ENCODE measurements at places on chromosomes 16 and 17.

- DNase-seq, result no peak
These were observed 1.5 kb downstream of the C16orf92 start for GRCh38 chr16:30024451-30024850.

DNA sequence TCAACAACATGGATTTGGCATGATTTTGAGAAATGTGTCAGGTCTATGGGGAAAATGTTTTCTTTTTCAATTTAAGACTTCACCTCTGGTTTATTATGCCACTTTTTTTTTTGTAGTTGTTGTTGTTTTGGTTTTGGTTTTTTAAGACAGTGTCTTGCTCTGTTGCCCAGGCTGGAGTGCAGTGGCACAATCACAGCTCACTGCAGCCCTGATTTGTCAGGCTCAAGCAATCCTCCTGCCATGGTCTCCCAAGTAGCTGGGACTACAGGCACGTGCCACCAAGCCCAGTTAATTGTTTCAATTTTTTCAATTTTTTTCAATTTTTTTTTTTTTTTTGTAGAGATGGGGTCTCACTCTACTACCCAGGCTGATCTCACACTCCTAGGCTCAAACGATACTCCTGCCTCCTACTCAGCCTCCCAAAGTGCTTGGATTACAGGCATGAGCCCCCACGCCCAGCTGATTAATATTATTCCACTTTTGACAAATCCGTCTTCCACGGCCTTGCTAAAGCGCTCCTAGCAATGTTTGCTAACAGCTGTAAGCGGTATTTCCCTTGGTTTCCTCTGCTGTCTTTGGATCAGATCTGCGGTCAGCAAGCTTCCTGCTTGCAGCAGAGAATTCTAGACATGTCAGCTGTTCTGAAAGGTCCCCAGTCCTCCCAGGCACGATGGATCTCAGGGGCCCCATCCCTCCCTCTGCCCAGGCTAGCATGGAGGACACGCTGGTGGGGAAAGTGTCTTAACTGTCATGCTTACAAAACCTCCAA, 7.0 kb upstream of the MILR1 start:
- no peak for DNase-seq

DNA sequence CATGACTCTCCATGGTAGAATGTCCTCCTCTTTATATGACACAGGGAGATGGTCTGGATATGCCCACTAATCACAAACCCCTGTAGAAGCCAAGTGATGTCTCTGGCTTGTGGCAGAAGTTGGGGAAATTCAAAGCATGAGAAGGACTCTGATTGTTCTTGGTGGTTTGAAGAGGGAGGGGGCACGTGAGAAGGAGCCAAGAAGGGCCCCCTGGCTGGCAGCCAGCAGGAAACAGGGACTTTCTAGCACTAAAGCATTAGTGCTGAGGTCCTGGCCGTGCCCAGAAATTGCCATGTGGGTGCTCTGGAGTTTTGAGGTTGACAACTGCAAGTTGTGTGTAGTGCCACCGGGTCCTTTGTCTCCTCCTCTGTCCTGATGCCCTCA, 199.9 kb downstream of the LGALS9B start:
- no peak for DNase-seq

DNA sequence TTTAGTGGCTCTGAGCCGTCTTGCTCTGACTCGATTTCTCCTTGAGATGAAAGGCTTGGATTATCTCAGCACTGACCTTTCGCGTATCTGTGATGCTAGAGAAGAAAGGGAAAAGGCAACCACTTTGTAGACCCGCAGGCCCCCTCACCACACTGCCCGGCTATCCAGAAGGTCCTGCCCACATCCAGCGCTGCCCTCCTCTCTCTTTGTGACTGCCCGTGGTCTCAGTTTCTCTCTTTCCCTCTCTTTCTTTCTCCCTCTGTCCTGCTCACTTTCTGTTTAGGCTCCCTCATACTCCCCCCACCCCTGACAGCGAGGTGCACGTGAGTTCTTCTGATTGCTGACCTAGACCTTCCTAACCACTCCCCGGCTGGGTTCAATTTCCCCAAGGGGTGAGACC, 12.8 kb upstream of the TBX21 start:
- DNase-seq, result no peak

- no peak for DNase-seq
These were observed 4.1 kb downstream of the MAP3K14 start for GRCh38 chr17:45312477-45313420.

- DNase-seq, result no peak
These were observed 209.2 kb upstream of the TNRC6C start for GRCh38 chr17:77749321-77749751.

GRCh38 chr16:57798953-57799599, 3.2 kb downstream of the KIFC3 start:
- no peak for DNase-seq

- no peak for DNase-seq
These were observed 16.4 kb upstream of the RBFOX3 start for GRCh38 chr17:79627184-79627765.

- no peak for DNase-seq
These were observed 34.2 kb downstream of the MPHOSPH6 start for GRCh38 chr16:82135844-82136243.

DNA sequence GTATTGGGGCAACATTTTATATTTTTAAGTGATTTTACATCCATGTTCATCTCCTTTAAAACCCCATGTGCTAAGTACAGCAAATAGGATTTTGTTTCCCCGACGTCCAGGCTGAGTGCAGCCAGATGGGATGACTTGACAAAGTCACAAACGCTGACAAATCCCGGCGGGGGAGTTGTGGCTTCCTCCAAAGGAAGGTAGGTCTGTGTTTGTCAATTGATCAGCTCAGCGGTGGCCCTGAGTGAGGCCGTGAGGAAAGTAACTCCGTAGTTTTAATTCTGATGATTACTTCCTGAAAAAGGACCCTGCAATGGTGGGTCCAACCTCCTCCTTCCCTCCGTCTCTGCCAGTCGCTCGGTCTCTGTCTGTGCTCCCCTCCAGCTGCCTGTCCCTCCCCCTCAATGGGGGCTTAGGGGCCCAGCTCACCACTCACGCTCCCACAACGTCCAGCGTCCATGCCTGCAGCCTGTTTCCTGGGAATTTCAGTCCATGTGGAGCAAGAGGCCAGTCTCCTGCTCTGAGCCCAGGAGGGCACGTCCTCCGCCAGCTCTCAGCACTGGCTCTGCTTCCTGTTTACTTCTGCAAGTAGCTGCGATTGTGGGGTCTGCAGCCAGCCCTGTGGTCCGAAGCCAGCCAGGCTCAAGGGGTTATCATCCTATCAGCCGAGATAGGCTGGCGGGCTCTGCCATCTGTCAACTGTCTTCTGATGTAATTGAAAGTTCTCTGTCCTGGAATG, 209.4 kb upstream of the FOXF1 start:
- DNase-seq, result no peak

- DNase-seq, result no peak
These were observed 261.1 kb downstream of the C16orf95 start for GRCh38 chr16:87056083-87056482.

- DNase-seq, result no peak
These were observed 51.1 kb downstream of the USP43 start for GRCh38 chr17:9696279-9697044.

- DNase-seq, result peak; percentile 45
These were observed 2.3 kb downstream of the TOP2A start for GRCh38 chr17:40415390-40415789.

- peak; percentile 86 for DNase-seq
These were observed at the start of gene TP53I13 for GRCh38 chr17:29568331-29569244. TSS of gene TP53I13 (plus strand) at chr17:29568701. CDS start at chr17:29568759, 58 bp downstream.

GRCh38 chr17:28610376-28610775, 3.6 kb downstream of the RSKR start:
- no peak for DNase-seq

DNA sequence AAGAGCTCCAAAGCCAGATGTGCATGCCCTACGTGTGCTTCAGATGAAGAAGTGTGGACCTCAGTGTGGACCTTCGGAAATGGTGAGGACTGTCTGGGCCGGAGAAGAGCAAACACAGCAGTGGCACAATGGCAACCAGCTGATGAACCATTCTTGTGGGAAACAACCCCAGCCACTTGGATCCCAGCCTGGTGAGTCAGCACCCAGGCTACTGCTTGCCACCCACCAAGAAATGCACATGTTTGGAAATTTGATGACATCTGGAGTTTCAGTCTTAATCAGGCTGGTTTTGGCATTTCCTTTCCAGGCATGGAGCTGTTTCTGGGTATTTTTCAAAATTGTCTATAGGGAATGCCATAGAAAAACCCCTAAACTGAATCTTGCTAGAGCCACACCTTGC, 42.7 kb downstream of the DYNLRB2 start:
- DNase-seq, result no peak

GRCh38 chr16:30033270-30033669, 2.2 kb upstream of the TLCD3B start:
- DNase-seq, result no peak

DNA sequence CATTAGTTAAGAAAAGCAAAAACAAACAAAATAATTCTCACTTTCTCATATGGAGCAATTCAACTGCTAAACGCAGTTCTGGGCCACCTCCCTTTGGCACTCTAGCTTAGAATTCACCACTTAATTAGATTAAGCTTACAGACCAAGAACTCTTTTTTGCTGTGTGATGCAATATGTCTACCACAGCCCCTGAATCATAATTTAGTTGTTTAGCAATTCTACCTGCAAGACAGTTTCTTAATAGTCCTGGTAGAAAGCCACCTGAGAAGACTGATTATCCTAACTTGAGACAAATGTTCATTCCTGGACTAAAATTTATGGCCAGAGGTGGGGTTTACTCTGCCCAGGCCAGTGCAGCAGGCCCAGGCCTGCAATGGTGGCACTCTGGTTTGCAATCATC, 205.9 kb downstream of the HS3ST3A1 start:
- DNase-seq, result no peak

- DNase-seq, result no peak
These were observed 29.6 kb downstream of the RCVRN start for GRCh38 chr17:9875441-9875840.

GRCh38 chr16:9612267-9612666, 520.8 kb downstream of the HAPSTR1 start:
- no peak for DNase-seq

- no peak for DNase-seq
These were observed 31.5 kb downstream of the HLF start for GRCh38 chr17:55296171-55296695.

- no peak for DNase-seq
These were observed 50.5 kb upstream of the CHMP6 start for GRCh38 chr17:80941171-80941570.

Data from naive B cell (primary cell).